Activated CD8-positive, alpha-beta memory T cell treated with anti-CD3 and anti-CD28 coated beads for 4 hours (primary cell): ENCODE measurements at places on chromosomes 5 and 9.

DNA sequence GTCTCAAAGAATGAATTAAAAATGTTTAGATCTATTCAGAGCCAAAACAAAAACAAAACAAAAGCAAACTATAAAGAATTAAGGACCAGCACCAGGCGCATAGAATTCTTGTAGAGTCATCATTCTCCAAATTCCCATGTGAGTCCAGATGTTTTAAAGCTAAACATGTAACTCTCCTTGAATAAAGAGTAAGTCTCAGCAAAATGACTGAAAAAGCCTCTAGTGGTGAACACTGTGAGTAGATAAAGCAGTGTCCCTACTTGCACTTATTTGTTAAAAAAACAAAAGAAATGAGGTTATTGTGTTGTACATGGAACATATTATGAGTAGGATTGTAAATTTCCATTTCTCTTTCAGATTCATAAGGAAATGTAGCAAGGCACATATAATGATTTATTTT lies 44.0 kb downstream of the NNT start:
- no peak for DNase-seq

DNA sequence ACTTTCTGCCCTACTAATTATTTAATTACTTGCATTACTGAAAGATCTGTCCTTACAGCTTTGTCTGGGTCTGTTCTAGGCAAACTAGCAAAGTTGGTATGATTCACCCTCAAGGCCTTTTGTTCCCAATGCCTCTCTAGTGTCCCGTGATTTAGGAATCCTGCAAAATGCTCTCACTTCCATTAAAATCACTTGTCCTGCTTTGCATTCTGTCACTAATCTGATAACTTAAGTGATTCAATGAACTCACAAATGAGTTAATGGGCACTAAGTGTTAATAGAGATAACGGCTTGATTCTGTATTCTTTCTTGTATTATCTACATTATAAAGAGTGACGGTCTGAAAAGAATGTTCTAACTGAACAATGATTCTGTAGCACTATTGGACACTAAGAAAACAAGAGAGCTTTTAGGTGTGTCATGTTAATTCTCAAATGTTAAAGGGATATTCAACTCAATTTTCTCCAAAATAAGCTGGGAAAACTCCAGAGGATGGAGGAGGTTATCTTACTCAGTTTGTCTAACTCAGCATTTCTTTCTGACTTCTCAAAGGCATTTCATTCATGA lies 697.3 kb downstream of the CETN3 start:
- DNase-seq: no peak

DNA sequence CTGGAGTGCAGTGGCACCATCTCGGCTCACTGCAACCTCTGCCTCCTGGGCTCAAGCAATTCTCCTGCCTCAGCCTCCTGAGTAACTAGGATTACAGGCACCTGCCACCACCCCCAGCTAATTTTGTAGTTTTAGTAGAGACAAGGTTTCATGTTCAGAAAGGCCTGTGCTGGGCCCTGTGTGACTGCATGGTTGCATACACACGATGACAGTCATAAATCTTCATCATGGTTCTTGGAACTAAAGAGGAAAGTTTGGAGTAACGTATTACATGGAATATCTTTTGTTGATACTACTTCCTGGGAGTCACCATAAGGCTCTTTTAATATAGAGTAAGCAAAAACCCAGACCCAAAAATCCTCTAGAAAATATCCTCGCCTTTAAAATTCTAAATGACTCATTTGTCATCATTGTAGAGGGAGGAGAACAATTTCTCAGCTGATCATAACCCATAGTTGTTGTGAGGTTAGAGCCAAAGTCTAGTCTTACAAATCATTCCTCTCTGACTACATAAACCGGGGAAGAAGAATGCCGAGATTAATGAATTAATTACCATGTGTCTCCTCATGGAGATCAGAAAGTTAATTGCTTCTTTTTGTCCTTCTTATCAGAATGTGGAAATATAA lies 47.0 kb downstream of the KLF9 start:
- no peak for DNase-seq

GRCh38 chr5:176845392-176845713 lies 35.0 kb downstream of the UNC5A start:
- no peak for DNase-seq

GRCh38 chr9:33239921-33240320 lies at the start of gene SPINK4:
Gene SPINK4, plus strand, starts transcription at chr9:33240167. Its CDS starts 42 bp downstream, at chr9:33240209.
- DNase-seq: no peak

DNA sequence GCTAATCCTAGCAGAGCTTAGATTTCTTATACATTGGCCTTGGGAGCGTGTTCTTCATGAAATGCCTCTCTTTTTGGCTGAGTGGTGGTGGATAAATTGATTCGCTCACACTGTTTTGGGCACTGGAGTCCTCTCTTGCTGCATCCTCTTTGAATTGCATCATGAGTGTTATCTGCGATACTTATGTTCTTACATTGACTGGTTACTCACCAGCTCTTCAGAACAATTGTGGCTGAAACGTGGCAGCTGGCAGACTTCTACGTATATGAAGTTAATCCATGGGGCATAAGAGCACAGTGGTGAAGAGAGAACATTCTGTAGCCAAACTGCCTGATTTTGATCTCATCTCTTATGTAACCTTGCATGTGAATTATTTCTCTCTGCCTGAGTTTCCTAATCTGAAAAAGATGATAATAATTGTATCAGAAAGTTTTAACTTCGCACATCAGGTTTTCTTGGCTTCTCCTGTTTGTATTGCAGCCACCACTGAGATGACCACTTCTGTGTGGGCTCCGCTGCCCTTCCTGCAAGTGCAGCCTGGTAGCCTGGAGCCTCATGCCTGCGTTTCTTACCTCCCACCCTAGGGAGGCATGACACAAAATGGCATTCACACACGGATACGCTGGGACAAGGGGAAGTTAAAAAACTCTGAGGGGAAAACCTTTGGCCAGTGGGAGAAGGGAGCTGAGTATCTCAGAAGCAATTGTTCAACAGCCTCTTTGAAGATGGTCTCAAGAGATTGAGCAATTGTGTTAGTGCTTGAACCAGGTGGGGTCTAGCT lies 295.2 kb downstream of the ARHGAP26 start:
- DNase-seq: no peak

DNA sequence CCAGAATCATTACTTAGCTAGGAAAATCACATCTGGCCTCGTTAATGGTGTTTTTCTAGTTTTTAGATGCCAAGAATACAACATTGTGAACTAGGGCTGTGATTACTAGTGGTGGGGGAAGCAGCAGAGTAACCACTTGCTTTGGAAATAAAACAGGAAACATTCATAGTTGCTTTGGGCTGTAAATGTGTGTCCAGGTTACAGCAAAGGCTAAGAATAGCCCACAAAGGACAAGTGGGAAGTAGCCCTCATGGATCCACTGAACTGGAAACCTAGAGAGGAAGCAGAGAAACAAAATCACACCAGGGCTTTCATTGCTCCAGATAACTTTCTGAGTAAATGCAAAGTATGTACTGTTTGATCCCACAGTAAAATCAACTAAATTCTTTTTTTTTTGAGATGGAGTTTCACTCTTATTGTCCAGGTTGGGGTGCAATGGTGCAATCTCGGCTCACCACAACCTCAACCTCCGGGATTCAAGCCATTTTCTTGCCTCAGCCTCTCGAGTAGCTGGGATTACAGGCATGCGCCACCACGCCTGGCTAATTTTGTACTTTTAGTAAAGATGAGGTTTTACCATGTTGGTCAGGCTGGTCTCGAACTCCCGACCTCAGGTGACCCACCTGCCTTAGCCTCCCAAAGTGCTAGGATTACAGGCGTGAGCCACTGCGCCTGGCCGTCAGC lies 56.2 kb upstream of the TNFSF15 start:
- DNase-seq: no peak

DNA sequence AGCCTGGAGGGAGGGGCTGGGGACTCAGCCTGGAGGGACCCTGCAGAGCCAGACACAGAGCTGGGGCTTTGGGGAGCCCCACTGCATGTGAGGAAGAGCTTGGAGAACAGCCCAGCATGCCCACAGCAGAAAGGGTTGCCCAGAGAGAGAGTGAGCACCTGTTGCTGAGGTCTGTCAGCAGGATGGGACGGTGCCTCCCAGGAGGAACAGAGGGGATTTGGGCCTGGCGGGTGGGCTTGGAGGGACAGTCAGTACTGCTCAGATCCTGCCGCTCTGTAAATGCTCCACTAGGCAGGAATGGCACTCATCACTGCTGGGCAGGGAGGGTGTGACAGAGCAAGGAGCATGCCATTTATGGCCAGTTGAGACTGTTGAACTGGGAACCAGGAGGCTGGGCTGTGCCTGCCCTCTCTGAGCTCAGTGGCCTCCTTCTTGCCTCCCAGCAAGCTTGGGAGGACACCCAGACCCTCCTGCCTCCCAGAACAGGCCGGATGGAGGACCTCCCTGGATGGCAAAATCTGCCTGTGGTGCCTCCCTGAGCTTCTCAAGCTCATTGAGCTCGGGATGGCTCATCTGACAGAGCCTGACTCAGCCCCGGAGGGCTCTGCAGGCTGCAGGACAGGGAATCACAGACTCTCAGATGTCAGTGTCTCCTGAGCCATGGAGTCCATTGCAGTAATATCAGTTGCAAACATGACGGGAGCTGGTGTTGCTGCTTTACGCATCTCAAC lies 786 bp upstream of the HRCT1 start:
- no peak for DNase-seq

DNA sequence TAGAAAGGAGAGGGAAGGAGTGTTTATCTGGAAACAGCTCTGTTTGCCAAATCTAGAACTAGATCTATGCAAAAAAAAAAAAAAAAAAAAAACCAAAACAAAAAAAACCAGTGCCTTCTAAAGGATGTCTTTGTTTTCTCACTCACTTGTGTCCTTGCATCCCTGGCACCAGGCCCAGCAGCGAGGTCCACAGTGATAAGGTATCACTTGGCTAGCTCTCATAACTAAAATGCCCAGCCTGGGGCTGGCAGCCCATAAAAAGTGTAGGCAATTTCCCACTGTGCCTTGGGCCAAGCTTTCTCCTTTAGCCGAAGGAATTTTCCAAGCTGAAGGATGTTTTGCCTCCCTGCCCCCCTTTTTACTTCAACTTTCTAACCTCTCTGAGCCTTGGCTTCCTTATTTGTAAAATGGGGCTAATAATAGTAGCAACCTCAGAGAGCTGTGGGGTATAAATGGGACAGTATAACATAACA lies 20.8 kb downstream of the RGS3 start:
- DNase-seq: no peak

GRCh38 chr9:18604767-18605730 lies 131.1 kb downstream of the ADAMTSL1 start:
- DNase-seq: no peak

DNA sequence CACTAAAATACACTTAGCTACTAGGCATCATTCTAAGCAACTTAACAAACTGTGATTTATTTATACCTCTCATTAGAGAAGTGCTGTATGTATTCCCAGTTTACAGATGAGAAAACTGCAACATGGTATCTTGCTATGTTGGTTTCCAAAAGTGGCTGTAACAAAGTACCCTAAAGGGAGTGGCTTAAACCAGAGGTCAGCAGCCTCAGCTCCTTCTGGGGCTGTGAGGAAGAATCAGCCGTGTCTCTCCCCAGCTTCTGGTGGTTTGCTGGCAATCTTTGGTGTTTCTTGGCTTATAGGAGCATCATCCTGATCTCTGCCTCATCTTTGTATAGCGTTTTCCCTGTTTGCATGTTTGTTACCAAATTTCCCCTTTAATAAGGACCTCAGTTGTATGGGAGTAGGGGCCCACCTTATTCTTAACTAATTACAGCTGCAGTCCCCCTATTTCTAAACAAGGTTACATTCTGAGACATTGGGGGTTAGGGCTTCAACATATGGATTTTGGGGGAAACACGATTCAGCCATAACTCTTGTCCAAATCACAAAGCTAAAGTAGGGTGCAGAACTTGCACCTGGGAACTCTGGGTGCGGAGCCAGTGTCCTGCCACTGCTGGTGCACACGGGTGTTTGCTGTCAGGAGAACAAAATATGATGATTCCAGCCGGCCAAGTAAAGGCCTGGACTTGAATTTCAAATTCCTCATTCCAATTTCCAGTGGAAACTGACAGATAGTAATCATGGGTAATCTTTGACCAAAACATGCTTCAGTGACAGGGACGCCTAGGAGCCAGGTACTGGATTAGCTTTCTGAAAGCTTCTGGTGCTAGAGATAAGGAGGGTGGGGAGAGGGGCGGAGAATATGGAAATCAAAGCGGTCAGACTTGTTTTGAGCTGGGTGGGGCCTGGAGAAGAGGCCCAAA lies 43.3 kb downstream of the RAI14 start:
- no peak for DNase-seq

DNA sequence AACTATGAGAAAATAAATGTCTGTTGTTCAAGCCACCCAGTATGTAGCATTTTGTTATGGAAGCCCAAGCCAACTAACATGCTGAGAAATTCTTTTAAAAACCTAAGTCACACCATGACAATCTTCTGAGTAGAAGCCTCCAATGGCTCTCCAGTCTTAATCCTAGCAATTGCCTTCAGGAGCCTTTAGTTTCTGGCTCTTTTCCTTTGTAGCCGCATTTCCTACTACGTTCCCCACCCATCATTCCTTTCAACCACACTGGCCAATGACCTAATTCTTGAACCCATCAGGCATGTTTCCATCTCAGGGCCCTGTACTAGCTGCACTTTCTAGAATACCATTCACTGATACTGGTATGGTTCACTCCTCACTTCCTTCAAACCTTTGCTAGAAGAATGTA lies 2.1 kb upstream of the MRPS30 start:
- no peak for DNase-seq

DNA sequence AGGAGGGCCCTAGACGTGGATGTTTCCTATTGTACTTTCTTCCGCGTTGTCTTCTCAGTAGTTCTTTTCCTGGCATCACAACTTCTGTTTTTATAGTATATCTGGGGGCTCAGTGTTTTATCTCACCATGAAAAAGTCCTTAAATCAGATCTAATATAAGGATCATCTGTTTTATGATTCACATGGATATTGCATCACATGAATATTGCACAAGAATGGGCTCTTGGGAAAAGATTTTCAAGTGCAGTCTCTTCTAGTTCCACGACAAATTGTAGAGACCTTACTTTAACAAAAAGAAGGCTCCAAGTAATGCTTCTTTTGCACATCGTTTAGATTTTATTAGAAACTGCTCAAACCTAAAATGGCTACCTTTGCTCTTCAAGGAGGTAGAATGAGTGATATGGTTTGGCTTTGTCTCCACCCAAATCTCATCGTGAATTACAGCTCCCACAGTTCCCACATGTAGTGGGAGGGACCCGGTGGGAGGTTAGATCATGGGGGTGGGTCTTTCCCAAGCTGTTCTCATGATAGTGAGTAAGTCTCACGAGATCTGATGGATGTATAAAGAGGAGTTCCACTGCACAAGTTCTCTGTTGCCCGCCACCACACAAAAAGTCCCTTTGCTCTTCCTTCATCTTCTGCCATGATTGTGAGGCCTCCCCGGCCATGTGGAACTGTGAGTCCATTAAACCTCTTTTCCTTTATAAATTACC lies 53.7 kb upstream of the FAM120A start:
- no peak for DNase-seq

DNA sequence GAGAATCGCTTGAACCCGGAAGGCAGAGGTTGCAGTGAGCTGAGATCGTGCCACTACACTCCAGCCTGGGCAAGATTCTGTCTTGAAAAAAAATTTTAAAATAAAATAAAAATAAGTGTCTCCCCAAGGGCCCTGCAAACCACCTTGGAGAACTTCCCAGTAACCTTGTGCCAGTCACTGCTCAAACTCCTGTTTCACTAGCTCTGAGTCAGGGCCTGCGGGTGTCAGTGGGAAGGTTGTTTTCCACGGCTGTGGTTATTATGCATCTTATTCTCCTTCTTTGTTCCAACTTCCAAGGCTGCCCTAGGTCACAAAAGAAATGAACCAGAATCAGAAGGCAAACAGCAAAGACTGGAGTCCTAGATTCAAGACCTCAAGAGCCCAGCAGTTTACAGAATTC lies 246.7 kb downstream of the ADAMTSL1 start:
- DNase-seq: no peak
